ENCODE measurements at places on chromosomes 6 and 20.

DNA sequence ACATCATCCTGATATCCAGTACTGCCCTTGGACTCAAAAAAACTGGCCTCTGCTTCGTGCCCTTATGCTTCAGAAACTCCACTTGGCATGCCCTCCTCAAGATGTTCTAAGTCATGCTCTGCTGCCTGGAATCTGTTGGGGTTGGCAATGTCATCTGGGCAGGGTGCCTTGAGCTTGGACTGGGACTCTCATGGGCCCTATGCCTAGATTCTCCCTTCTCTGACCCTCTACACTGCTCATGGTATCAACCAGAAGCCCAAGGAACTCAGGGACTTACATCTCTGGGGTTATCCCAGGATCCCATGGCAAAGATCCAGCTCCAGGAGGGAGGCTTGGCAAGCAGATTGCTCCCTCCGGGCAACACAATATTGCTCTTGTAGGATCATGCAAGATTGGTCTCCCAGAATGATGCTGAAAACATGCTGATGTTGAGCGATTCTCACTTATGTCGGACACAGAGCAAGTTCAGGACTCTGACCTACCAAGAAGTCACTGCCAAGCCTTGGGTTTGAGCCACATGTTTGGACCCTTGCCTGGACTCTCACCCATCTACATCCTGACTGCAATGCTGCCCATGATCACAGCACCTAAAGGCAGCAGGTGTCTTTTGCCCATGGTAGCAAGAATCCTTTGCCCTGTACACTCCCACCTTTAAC, 88.8 kb downstream of the ADAT2 start:
- DNase-seq, result no peak

GRCh38 chr6:133759524-133759923, 129.4 kb upstream of the TCF21 start:
- no peak for DNase-seq

- no peak for DNase-seq
Observed at GRCh38 chr6:107574856-107575255, 84.9 kb downstream of the SOBP start.

GRCh38 chr6:105573556-105573955, 170.7 kb upstream of the PREP start:
- DNase-seq, result no peak

- no peak for DNase-seq
Observed at GRCh38 chr6:32472781-32473375, 33.2 kb downstream of the HLA-DRA start.

DNA sequence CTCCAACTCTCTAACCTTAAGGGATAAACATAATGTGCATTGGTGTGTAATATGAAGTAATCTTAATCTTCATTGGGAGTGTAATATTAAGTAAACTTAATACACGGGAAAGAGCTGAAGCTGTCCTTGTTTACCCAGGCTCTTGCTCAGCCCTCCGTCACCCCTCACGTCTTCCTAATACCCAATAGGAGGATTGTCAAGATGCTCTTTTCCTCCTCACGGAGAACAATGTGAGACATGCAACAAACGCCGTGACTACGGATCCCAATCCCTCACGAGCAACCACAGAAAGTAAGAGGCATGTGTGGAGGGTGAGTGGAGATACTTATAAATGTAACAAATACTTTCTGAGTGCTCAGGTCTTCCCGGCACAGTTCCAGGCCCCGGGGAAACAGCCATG, 11.0 kb downstream of the KIF16B start:
- no peak for DNase-seq

GRCh38 chr6:44275749-44276648, 5.7 kb downstream of the TMEM151B start:
- DNase-seq, result no peak

DNA sequence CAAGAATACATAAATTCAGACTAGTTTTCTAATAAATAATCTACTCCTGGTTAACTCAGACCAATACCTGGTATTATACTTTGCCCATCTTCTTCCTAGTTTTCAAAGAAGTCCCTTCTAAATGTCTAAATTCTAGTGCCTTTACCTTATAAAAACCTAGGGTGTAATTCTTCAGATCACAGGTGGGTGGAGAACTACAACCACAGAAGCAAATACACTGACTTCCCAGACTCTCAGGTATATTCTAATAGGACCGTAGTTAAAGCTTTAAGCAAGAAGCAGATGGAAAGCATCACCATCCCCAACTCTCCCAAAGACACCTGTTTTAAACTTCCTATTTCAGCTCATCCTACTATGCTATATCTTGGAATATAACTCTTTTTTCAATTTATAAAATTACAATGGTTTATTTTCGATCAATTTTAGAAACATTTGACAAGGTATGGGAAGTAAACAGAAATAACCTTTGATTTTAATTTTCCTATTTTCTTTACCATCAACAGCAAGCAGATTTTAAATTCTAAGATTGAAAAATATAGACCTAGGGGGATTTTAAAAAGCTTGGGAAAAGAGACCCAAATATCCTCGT, 15.8 kb downstream of the MAN1A1 start:
- no peak for DNase-seq

GRCh38 chr6:139648430-139649000, 274.1 kb upstream of the CITED2 start:
- no peak for DNase-seq

DNA sequence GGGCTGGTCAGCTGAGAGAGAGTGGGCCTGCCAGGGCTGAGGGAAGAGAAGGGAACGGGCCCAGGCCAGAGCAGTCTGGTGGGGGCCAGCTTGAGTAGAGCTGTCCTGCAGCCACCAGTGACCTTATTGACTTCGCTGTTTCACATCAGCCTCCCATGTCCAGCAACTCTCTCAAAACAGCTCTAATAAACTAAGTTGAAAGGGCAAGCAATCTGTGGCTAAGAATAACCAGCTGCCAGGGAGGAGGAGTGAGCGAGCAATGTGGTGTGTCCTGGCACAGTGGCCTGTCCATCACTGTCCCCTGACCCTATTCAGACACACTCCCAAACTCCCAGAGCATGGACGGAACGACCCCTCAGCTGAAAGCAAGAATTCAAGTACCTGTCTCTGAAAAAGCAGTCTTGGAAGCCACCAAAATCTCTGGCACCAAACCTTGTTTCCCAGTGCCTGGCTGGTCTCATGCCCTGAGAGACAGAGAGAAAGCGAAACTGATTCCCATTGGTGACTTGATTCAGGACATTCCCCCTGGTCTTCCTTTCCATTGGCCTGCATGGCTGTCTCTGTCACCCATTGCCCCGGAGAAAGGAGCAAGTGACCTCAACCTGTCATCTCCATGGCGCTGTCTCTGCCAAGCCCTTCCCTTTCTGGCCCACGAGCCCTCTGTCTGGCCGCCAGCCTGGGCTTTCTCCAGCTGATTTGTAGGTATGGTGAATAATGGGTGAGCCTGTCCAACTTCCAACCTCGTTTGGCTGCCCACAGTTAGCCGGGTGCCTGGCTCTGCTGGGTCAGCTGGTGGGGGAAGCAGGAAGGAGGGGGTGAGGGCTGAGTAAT, at the start of gene DDO:
Gene DDO (minus strand): TSS at position 490 of the 831 bp plus-strand sequence. CDS start 2,113 bp downstream, outside the sequence.
- DNase-seq, result no peak

DNA sequence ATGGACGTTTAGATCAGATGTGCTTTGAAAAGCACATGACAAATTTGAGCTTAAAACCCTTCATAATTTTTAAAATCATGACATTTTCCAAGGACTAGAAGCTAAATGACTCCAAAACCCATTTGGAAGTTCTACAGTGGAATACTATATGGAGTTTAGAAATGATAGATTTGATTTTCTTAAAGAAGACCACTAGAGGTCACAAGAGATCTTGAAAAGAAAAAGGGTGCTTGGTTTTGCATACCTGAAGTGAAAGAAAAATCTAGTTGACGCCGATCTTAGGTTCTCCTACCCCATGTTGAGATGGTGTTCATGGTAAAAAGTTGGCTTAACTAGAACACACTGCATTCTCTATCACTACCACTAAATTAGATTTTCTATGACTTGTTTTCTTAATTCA, 31.5 kb downstream of the CFAP61 start:
- no peak for DNase-seq

- DNase-seq, result no peak
Observed at GRCh38 chr6:90656325-90656724, 69.5 kb upstream of the MAP3K7 start.

GRCh38 chr20:48787861-48788375, 39.9 kb downstream of the PREX1 start:
- no peak for DNase-seq

DNA sequence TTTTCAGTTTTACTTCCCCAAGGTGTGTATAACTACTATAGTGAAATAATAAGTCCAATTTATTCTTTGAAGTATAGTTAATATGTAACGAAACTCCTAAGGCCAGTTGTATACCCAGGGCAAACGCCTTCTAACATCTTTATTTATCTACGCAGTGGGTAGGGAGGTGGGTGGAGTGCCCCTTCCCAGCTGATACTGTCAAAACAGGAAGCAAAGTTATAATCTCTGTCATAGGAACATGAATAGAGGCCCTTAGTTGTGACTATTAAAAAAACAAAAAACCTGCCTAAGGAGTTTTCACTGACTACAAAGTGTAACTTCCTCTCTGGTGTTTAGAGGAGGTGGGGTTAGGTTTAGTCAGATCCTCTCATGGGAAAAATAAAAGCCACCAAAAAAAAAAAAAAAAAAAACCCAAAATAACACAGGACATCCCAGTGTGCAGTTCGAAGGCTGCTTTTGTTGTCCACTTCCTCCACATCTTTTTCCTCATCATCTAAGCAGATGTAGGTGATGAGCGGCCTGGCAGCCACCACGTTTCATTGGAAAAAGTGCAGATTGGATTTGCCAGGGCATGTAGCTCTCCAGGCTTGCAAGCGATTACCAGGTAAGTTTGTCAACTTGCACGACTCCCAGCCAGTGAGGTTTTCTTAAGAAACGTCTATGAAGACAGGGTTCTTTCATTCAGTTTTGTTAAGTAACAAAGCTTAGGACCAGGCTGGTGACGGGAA, 58.7 kb downstream of the UTRN start:
- peak; percentile 44 for DNase-seq

DNA sequence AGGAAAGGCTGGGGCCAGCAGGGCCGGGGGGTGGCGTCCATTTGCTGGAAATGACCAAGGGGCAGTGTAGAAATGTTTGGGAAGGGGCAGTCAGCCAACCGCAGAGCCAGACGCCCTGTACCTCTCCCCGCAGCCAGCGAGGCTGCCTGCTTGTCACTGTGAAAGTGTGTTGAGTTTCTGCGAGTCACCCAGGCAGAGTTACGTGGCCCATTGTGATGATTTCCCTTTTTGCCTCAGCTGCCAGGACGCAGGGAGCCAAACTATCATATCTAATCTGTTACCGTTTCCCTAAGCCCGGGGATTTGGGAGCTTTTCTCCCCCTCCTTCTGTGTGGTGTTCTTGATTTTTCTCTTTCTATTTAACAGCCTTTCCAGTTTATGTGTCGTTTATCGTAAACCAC, 67.9 kb upstream of the STX16 start:
- no peak for DNase-seq

DNA sequence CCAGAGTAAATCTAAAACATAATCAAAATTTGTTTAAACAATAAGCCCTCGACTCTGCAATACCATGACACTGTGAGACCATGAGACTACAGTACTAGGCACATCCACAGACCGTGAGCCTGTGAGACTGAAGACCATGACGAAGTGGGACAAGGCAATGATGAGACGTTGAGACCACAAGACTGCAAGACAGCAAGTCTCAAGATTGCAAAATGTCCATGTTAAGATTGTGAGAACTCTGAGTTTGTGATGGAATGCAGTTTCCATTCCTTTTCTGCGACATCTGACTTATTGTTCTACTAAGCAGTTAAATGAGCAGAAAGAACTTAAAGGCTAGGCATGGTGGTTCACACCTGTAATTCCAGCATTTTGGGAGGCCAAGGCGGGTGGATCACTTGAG, 102.1 kb upstream of the PHACTR1 start:
- no peak for DNase-seq

- no peak for DNase-seq
Observed at GRCh38 chr6:168225471-168225911, 94.1 kb downstream of the DACT2 start.

DNA sequence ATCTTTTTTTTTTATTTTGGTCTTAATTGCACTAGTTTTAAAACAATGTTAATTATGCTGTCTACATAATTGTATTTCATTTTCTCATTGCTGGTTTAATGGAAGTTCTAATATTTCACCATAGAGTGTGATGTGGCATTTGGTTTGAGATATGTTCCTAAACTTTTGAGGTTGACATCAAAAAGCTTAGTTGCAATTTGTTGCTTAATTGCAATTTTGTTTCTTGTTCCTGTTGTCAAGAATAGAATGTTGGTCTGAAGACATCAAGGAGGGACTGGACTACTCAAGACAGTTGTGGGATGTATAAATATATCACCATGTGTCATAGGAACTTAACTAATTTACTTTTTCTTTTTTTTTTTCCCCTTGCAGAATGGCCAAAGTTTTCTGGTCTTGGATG, 12.5 kb downstream of the HSF2 start:
- DNase-seq, result no peak

- no peak for DNase-seq
Observed at GRCh38 chr20:36880741-36881250, 4.9 kb downstream of the TLDC2 start.

DNA sequence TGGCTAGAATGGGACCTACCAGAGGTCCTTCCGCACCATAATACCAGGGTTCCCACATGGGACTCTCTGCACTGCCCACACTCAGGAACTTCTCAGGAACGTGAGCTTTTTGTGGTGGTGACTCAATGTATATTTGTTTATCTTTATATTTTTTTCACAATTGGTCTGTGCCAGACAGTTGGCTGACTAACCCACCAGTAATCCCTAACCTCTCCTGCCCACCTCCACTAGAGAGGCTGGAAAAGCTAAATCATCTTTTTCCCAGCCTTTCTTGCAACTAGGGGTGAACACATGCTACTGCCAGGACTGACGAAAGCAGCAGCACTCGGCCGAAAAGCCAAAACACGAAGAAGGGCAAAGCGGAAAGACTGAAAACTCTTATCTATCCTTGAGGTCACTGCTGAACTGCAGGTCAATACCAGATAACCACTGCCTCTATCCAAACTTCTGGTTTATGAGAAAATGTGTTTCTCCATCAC, 112.9 kb downstream of the TRERF1 start:
- DNase-seq, result no peak

GRCh38 chr20:18506744-18507143, 996 bp upstream of the SEC23B start:
- peak; percentile 16 for DNase-seq

GRCh38 chr6:36442671-36443470, at the start of the genes KCTD20 and PXT1:
TSS of gene KCTD20 (plus strand) at chr6:36443000. CDS start at chr6:36470098, 27,098 bp downstream.
TSS of gene PXT1 (minus strand) at chr6:36442854. CDS start at chr6:36426082, 16,772 bp downstream.
- DNase-seq, result peak; percentile 84

DNA sequence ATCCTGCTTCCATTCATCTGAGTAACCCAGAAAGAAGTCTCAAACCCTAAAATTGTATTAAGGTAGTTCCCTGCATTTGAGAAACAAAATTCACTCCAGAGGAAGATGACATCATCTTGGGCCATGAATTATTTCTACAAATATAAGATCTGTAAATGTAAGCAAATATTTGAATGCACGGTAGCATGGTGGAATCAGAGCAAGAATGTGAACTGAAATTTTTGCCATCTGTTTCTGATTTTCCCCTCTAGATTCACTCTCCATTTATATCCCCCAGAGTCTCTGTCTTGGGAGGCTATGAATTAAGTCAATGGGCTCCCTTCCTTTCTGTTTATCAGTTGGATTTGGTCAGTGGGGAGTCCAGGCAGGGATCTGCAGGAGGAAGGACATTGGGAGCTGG, 5.8 kb upstream of the MAP3K5 start:
- no peak for DNase-seq

Measured in activated T-helper 2 cell treated with anti-CD3 and anti-CD28 coated beads, Interferon-gamma antibody, Interleukin-2, Interleukin-4, amounts not matched to agents 10 μg/mL and 5 μg/mL and 100 μg/mL, durations not matched to agents 14 hours and 24 hours and 36 hours (primary cell).